ENCODE measurements at places on chromosomes 2 and 18.

DNA sequence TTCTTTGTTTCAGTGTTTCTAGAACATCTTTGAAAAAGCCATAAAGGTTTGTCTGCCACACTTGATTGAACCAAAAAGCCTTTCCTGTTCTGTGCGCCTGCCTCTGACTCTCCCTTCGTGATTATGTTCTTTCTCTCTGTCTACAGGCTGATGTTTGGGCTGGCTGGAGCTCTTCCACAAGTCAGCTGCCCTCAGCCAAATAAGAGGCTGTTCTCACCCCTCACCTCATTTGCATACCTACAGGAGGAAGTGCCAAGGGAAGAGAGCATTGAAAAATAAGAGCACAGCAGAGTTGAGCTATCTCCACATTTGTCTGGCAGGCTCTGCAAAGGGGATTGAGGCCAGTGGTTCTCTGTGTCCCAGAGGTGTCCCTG lies 15.8 kb downstream of the INPP5D start:
- no peak for DNase-seq

DNA sequence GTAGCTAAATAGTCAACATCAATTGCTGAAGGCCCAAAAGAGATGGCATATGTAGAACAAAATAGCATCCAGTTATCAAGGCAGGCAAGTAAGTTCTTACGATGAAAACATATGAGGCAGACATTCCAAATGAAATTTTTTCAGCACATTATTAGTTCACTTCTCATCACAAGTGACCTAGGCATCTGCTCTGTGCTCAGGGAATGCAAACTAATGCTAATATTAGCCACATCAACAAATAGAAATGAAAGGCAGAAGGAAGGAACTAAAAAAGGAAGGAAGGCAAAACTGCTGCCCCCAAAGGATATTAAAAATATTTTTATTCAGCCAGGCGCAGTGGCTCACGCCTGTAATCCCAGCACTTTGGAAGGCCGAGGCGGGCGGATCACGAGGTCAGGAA lies 51.2 kb upstream of the ROCK1 start:
- DNase-seq: no peak

- no peak for DNase-seq
Observed at GRCh38 chr2:163086940-163087339, 248.4 kb upstream of the KCNH7 start.

- DNase-seq: no peak
Observed at GRCh38 chr2:191013682-191013931, 364 bp downstream of the STAT1 start.

- no peak for DNase-seq
Observed at GRCh38 chr2:68726608-68727367, 7.8 kb upstream of the ARHGAP25 start.

DNA sequence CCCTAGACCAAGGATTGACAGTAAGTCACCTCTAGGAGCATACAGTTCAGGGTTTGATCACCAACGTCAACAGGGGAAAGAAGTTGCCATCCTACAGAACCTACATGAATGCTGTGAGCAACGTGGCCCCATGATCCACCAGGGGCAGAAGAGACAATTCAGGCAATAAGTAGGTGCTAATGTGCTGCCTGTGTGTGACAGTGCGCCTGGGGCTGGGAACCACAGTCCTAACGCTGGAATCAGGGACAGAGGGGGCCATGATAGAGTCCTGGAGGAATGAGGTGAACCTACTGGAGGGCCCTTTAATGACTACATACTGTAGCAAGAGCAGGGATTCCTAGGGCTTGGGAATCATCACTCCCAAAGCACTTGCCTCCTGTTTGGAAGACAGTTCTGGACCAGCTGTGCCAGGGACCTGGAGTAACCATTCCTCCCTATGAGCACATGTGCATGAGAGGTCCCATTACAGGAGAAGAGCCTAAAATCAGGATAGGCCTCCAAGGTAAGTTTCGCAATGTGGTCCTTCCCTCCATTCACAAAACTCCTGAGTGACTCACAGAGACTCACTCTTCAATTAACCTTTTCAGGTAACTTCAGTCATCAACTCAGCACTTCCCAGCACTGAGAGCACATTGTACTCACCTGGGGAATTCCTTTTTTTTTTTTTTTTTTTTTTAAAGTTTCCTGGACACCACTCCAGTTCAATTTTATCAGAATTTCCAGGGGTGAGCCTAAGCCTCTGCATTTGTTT lies 214.0 kb downstream of the TMEM163 start:
- no peak for DNase-seq

GRCh38 chr2:3780477-3781402 lies 77.4 kb downstream of the DCDC2C start:
- peak; percentile 49 for DNase-seq

DNA sequence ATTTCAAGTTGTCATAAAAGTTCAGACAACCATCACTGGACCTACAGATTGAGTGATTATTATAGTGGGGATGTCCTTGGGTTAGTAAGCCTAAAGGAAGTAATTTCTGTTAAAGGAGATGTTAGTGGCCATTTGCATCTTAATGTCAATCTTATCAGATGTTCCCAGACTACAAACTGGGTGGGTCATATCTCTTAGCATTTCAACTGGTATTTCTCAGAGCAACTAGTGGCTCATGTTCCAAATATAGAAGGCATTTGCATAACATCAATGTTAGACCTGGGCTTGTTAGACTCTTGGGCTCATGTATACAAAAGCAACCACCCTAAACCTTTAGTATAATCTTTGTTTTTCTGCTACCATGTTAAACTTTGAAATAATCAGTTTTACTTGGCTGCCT lies 17.9 kb downstream of the PLEKHA3 start:
- no peak for DNase-seq

GRCh38 chr2:67997903-67998302 lies 64.9 kb downstream of the C1D start:
- DNase-seq: no peak

DNA sequence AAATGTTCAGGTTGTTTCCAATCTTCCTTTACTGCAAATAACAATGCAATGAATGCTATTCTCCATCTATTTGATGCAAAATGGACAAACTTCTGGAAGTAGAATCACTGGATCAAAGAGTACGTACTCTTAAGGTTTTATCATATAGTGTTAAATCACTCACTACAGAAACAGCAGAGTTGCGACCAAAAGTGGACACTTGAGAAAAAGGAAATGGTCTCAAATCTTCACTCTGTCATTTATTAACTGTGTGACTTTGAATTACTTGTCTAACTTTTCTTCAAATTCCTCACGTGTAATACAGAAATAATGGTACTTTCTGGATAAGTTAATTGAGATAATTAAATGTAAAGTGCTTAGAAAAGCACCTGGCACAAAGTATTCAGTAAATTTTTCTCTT lies 78.1 kb downstream of the CERKL start:
- no peak for DNase-seq

- no peak for DNase-seq
Observed at GRCh38 chr18:38496222-38496793, 930.7 kb upstream of the CELF4 start.

DNA sequence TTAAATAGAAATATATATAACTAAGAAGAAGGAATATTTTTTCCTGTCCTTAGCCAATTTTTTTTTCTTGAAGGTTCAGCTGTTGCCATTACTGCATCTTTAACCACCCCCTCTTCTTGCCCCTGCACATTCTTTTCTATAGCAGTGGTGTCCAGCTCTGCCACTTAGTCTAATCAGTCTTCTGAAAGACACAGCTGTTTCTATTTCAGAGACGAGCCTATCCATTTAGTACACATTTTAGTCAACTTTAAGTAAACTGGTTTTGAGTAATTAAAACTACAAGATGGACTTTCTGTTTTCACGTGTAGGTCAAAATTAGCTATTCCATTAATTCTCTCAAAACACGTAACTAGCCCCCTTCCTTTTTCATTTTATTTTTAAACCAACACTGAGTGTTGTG lies 21.0 kb downstream of the SPOPL start:
- no peak for DNase-seq

Measured in adrenal gland (tissue), 19 donors.